Renal pelvis (tissue), 12 donors: ENCODE measurements at places on chromosomes 6 and 20. TPM values are rescaled to one million over a fixed set of nuclear protein-coding genes. Genes with fewer than 3 reads are reported as not detected.

Gene OPN5
- polyA plus RNA-seq: 1.5 TPM

Gene CD83
- polyA plus RNA-seq: 12.7 TPM

Gene C20orf141
- polyA plus RNA-seq: not detected

Gene PLEKHG1
- 35.3 TPM for polyA plus RNA-seq

DNA sequence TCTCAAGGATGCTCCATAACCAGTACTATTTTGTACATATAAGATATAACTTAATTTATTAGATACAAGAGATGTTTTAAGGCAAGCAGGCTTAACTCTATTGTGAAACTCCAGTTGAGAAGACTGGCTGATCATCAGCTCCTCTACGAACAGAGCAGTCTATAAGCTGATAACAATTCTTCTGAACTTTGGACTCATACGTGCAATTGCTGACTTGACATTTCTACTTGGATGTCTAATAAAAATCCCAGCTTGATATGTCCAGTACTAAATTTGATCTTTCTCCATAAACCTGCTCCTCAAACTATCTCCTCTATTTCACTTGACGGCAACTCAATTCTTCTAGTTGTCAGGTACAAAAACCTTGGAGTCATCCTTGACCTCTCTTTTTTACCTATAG lies 141.9 kb downstream of the HS3ST5 start:
- DNase-seq: no peak

DNA sequence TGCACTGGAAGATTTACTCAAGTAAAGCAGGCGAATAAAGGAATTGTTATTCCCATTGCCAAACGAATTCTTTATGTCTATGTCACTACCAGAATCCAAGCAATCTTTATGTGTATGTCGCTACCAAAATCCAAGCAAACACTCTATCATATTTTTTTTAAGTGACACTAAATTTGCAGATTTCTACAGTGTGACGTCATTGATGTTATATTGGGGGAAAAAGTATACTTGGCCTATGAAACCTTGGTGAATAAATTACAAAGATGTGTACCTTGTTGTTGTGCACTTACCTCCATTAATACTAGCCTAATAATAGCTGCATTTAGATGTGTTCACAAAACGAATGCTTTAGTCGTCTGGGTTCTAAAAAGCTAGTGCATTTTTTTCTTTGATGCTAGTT lies 957 bp downstream of the TTK start:
- DNase-seq: no peak

DNA sequence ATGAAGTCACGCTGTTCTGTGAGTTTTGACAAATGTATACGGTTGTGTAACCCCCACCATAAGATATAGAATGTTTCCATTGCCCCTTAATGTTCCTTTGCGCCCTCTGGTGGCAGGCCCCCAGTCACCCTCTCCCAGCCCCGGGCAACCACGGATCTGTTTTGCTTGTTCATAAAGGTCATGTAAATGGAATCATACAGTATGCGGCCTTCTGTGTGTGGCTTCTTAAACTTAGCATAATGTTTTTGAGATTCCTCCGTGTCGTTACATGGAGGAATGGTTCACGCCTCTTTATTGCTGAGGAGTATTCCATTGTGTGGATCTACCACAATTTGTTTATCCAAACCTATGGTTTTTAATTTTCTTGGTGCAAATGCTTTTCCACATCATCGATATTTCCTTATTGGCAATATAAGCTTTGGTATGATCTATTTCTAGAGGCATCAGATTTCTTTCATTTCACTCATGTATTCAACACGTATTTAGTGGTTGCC lies 28.4 kb downstream of the LYRM2 start:
- no peak for DNase-seq

DNA sequence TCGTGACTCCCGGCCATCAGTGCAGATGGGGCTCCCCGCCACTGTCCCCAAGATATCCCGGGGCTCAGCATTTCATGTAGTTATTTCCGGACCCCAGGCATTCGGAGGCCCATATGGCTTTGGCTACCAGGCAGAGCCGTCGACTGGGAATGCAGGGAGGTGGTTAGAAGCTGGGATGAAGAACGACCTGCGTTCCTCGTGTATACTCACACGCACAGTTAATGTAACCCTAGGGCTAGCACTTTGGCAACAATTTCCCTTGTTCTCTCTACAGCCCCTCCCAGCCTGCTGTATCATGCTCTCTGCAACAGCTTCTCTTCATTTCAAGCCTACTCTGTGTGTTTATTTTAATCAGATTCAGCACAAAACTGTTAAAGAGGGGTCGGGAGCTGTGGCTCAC lies 240.4 kb downstream of the MYLK4 start:
- DNase-seq: no peak

- DNase-seq: no peak
Observed at GRCh38 chr6:139758209-139758611, 383.8 kb upstream of the CITED2 start.

GRCh38 chr20:41360831-41361756 lies 5.5 kb downstream of the EMILIN3 start:
- DNase-seq: no peak

- no peak for DNase-seq
Observed at GRCh38 chr6:25359191-25359861, 80.2 kb downstream of the CARMIL1 start.

DNA sequence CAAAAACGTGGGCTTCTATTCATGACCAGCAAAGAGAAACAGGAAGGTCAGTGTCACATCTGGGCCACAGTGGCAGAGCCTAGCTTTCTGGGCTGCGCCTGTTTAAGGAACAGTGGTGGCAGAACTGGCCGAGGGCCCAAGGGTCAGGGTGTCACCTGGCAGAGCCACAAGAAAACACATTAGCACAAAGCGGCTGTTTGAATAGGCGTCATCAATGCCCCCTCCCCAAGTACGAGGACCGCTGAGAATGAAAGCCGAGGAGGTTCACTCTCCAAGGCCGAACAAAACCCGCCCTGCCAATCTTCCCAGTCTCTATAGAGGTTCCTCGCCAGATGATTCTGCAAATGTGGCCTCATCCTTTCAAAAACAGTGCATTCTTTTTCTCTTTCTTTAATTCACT lies 125.2 kb upstream of the TRAF3IP2 start:
- DNase-seq: no peak

GRCh38 chr6:6006428-6007365 lies at the start of gene NRN1:
Gene NRN1, minus strand, starts transcription at chr6:6006925. Its CDS starts 176 bp downstream, at chr6:6006749.
- no peak for DNase-seq
